ENCODE measurements at places on chromosomes 13 and 19.

GRCh38 chr19:14555918-14556661 lies 15.8 kb downstream of the NDUFB7 start:
- DNase-seq: no peak

GRCh38 chr13:109595471-109595870 lies 190.9 kb downstream of the IRS2 start:
- no peak for DNase-seq

DNA sequence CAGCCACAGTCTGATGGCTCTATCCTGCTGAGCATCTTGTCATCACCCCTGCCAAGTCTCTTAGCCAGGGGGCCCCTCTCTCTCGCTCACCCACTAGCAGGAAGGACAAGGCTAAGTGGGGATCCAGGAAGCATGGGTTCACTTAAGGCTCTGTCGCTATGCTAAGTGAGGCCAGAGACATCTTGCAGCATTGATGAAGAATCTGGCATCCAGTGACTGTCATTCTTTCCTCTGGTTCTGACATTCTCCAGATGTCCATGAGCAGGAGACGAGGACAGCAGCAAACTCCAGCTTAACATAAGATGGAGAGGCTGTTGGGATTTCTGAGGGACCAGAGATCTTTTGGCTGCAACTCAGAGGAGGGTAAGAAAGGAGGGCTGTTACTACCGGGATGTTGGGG lies 230.2 kb downstream of the TSHZ3 start:
- no peak for DNase-seq

- peak; percentile 44 for DNase-seq
Observed at GRCh38 chr19:49333811-49334288, 1.4 kb upstream of the CD37 start.

DNA sequence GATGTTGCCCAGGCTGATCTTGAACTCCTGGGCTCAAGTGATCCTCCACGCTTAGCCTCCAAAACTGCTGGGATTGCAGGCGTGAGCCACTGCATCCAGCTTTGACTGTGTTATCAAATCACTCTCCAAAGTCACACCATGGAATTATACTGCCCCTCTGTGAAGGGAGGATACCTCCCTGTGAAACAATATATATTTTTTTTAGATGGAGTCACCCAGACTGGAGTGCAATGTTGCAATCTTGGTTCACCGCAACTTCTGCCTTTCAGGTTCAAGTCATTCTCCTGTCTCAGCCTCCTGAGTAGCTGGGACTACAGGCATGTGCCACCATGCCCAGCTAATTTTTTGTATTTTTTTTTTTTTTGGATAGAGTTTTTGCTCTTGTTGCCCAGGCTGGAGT lies 7.7 kb downstream of the TYK2 start:
- DNase-seq: no peak

- no peak for DNase-seq
Observed at GRCh38 chr19:15934332-15935078, at the start of gene CYP4F11. Gene CYP4F11, minus strand, starts transcription at chr19:15934529. Its CDS starts 121 bp downstream, at chr19:15934408.

- no peak for DNase-seq
Observed at GRCh38 chr13:62850331-62850730, 1434.7 kb upstream of the PCDH20 start.

- no peak for DNase-seq
Observed at GRCh38 chr13:35690581-35691207, 214.2 kb upstream of the MAB21L1 start.

DNA sequence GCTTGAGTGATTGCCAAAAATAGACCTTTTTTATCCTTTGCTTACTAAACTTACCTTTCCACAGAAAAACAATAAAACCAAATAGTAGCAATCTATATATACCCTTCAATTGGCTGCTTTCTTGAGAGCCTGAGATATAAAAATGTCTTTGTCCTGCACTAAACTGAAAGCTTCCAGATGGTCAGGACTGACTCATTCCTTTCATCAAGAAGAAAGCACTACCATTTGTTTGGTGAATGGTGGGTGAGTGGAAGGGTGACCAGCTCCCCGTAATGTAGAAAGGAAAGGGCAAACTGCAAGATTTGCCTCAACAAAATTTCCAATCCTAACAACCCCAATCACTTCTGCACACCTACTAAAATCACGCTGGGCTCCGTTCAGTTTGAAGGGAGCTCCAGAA lies 67.8 kb downstream of the SACS start:
- no peak for DNase-seq

DNA sequence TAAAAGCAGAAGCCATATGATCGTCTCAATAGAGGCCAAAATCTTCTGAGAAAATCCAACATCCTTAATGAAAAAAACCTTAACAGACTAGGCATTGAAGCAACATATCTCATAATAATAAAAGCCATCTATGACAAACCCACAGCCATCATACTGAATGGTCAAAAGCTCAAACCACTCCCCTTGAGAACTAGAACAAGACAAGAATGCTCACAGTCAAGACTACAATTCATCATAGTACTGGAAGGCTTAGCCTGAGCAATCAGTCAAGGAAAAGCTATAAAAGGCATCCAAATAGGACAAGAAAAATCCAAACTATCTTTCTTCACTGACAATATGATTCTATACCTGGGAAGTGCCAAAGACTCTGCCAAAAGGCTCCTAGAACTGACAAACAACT lies 2668.2 kb upstream of the PCDH20 start:
- no peak for DNase-seq

DNA sequence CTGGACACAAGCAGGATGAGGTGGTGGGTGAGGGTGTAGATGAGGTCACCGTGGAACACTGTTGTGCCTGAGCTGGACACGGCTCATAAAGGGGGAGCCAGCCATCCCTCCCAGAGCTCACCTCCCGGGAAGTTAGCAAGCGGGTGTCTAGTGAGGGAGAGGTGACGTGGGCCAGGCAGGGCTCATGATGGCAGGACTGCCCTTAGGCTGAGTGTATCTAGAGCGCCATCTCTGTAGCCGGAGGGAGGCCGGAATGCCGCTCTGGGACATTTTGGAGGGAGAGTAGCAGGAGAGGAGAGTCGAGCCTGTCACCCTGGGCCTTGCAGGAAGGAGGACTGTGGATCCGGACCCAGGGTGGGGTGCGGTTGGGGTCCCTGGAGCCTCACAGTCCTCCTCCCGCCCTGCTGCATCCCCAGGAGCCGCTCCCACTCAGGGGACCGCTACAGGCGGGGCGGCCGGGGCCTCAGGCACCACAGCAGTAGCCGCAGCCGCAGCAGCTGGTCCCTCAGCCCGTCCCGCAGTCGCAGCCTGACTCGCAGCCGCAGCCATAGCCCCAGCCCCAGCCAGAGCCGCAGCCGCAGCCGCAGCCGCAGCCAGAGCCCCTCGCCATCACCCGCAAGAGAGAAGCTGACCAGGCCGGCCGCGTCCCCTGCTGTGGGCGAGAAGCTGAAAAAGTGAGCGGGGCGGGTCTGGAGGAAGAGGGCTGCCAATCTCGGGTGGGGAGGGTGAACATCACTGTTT lies 9.2 kb downstream of the ZNF296 start:
- no peak for DNase-seq

- DNase-seq: no peak
Observed at GRCh38 chr13:46575818-46576221, 22.9 kb downstream of the LRCH1 start.

DNA sequence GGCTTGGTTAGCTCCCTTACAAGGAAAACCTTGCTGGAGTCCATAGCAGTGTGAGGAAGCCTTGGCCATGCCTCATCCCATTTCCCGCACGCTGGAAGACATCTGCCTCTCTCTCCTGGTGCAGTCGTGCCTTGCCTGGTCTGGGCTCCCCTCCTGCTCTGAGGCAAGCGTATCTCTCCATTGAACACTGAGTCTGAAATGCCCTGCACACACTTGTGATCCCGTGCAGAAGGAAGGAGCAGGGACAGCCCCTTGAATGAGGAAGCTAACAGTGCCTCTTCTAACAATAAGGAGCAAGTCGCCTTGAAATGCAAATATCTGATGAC lies 407 bp upstream of the ZNF440 start:
- no peak for DNase-seq

DNA sequence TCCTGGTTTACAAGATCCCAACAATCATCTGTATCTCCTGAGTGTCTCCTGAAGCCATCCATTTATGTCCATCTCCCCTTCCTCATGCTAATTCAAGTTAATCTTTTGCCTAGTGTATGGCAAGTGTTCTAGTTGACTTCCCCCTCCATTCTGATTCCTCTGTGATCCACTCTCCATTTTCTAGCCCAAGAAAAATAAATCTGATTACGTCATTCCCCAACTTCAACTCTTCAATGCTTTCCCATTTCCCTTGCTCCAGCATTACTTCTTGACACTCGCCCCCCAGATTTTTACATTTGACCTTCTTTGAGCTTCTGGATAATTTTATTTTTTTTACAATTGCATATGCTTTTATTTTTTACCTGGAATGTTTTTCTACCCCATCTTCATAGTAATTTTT lies 640.8 kb downstream of the TBC1D4 start:
- no peak for DNase-seq

- no peak for DNase-seq
Observed at GRCh38 chr13:111469916-111470506, 149.6 kb downstream of the TEX29 start.

DNA sequence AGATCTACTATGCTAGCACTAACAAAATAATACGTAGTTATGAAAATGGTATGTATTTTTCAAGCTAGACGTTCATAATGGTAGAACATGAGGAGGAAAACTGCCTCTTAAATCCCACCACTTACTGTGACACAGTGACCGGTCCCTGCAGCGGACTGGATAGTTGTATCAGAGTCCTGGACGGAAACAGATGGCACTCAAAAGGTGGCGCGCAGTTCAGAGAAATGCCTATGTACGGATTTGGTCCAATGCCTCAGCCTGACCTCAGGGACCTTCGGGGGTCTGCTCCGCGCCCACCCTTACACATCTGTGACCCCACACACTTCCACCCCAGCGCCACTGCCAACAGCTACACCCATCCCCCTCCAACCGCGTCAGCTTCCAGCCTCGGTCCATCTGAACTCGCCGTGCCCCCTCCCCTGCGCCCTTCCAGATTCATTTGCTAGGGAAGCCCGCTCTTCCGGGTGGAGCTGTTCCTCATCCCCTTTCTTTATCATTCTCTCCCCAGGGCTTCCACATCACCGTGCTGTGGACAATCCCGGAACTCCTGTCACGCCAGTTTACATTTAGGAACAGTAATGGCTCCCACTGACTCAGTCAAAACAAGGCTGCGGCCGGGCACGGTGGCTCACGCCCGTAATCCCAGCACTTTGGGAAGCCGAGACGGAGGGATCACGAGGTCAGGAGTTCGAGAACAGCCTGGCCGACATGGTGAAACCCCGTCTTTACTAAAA lies 792 bp upstream of the LENG8 start:
- no peak for DNase-seq

GRCh38 chr19:48624067-48624594 lies 4.8 kb downstream of the SPHK2 start:
- peak; percentile 98 for DNase-seq

DNA sequence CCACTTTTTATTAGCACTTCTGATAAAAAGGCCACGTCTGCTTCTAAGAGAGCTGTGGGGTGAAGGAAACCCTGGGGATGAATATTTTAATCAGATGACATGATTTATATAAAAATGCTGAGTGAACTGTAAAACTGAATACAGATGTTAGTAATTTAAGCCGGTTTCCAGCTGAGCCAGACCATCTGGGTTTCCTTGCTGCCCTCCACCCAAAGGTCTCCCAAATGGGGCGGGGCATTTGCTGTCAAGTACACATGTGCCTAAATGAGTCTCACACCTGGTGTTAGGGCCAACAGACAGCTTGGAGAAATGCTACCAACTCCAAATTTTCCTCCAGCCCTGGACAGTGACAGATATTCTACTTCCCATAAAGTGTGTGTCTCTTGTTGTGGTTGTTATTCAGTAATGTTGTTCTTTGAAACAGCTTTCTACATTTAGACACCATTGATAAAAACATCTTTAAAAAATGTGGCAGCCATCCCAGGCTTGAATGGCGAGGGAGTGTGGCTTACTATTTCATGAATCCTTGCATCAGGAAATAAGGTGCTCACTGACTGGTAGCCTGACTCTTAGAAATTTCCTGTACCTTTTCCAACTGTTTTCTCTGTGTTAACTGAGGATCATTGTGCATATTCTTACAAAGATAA lies 350.4 kb downstream of the MTUS2 start:
- no peak for DNase-seq

DNA sequence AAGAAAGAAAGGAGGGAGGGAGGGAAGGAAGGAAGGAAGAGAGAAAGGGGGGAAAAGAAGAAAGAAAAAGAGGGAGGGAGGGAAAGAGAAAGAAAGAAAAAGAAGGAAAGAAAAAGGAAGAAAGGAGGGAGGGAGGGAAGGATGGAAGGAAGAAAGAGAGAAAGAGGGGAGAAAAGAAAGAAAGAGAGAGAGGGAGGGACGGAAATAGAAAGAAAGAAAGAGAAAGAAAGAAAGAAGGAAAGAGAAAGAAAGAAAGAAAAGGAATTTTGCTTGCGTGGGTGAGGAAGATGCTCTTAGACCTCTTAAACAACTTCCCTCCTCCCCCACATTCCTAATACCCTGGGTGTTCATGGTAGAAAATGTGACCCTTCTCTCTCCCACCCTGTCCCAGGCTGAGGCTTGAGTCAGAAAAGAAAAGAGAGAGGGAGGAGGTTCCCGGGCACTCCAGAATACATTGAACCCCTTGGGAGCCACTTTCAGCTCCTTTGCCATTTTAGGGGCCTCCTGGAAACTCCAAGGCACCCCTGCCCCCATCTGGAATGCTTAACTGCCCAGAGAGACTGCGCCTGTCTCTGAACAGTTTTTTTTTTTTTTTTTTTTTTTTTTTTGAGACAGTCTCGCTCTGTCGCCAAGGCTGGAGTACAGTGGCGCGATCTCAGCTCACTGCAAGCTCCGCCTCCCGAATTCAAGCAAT lies 9.2 kb upstream of the KANK3 start:
- no peak for DNase-seq

DNA sequence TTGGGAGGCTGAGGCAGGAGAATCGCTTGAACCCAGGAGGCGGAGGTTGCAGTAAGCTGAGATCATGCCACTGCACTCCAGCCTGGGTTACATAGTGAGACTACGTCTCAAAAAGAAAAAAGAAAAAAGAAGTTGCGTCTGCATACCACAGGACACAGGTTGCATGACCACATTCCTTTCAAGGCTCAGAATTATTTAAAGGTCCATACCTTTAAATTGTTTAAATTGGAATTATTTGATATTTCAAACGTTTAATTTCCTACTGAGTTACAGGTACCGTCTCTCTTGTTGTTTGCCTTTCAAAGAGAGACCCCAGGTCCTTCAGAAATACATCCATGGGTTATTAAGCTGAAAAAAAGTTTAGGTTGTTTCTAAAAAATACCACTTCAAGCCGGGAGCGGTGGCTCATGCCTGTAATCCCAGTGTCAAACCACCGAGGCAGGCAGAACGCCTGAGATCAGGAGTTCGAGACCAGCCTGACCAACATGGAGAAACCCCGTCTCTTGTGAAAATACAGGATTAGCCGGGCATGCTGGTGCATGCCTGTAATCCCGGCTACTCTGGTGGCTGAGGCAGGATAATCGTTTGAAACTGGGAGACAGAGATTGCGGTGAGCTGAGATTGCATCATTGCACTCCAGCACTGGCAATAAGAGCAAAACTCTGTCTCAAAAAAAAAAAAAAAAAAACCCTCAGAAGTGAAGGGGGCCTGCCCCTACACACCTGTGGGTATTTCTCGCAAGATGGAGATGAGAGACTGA lies 18.6 kb downstream of the ZNF816 start:
- DNase-seq: no peak
